ENCODE measurements at places on chromosomes 3 and 15.
A peak's percentile ranks its signal among the peaks of the same experiment; 100 is the strongest.

- ATAC-seq, result no peak
These were observed 49.0 kb upstream of the CCDC80 start for GRCh38 chr3:112689989-112690388.

DNA sequence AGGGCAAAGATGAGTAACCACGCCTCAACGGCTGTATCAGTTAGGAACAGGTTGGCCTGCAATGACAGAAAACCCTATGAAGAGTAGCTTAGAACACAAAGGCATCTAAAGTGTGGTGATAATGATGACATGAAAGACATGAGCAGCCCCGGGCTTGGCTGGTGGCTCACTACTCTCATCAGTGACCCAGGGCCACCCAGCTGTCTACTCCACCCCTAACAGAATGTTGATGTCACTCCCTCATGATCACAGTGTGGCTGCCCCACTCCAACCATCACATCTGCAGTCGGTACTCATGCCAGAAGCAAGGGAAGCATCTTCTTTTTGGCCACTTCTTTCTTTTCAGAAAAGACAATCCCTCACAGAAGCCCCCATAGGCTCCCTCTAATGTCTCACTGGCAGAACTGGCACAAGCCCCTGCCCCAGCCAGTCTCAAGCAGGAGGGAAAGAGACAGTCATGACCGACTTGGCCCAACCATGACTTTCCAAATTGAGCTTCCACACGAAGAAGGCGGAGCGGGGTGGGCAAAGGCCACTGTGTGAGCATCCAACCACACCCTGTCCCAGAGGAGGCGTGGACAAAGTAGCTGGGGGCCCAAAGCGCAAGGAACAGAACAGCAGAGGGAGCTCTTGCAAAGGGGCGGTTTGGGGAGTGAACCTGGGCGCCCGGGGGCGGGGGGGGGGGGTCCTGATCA lies 72.0 kb upstream of the IQSEC1 start:
- ATAC-seq, result no peak

DNA sequence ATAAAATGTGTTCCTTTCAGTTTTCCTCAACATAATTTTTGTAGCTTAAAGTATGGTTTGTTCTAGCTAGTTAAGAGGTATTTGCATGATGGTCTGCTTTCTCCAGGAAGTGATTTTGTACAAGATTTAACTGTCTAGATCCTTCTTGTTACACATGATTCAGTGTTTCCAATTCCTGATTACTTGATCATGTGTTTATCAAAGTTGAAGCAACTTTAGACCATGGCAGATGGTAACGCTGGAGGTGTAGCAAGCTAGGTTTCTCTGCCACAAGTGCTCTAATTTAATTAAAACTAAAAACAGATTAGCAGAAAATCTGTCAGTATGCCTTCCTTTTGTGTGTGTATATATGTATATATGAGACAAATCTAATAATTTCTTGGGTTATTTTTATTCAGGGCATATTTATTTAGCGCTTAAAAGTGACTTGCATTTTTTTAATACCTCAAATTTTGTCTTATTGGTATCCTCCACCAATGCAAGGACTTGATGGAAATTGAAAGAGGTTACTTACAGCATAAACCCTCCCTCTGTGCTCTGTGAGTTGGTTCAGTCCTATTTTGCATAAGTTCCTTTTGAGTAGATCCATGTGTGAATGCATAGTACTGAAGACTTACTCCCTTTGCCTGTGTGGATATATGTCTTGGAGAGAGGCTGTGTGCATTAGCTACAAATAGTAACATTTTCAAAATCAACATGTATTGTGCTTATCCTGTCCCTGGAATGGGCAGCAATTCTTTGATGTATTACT lies 157.3 kb upstream of the CGNL1 start:
- no peak for ATAC-seq

- no peak for ATAC-seq
These were observed 23.5 kb downstream of the CHP1 start for GRCh38 chr15:41254560-41254959.

GRCh38 chr3:135567223-135567622 lies 398.3 kb upstream of the PPP2R3A start:
- ATAC-seq, result no peak

DNA sequence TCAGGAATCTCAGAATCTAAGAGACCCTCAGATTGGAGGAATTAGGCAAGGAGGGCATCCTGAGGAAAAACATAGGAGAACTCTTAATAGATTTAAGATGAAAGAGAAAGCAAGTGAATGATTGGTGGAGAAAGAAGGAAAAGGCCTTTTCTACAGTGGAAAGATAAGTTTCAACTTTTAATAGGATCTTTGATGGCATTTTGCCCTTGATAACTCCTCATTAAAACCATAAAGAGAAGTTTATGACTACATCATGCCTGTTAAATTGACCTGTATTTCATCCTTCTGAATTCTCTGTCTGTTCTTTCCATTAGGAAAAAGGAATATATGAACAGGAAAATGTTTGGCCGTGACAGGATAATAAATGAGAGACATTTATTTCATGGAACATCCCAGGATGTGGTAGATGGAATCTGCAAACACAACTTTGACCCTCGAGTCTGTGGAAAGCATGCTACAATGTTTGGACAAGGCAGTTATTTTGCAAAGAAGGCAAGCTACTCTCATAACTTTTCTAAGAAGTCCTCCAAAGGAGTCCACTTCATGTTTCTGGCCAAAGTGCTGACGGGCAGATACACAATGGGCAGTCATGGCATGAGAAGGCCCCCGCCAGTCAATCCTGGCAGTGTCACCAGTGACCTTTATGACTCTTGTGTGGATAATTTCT lies 30.1 kb downstream of the TIPARP start:
- no peak for ATAC-seq

DNA sequence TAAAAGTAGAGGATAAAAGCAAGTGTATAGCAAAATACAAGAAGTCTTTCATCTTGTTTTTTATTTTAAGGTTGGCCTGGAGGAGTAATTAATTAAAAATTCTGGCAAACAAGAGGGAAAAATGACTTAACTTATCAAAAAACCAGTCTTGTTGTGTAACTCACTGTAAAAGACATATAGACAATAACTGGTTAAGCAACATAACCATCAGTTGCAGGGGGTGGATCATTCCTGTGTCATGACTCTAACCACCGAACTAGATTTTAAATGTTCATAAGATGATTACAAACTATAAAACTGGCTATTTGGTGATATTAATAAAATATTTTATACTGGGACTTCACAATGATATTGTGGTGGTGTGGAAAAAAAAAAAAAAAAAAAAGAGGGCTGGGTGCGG lies 130.6 kb downstream of the STAG1 start:
- no peak for ATAC-seq

- ATAC-seq, result no peak
These were observed 42.8 kb downstream of the NR2C2 start for GRCh38 chr3:14989943-14990779.

GRCh38 chr15:73244333-73244732 lies 124.4 kb downstream of the HCN4 start:
- ATAC-seq, result no peak

DNA sequence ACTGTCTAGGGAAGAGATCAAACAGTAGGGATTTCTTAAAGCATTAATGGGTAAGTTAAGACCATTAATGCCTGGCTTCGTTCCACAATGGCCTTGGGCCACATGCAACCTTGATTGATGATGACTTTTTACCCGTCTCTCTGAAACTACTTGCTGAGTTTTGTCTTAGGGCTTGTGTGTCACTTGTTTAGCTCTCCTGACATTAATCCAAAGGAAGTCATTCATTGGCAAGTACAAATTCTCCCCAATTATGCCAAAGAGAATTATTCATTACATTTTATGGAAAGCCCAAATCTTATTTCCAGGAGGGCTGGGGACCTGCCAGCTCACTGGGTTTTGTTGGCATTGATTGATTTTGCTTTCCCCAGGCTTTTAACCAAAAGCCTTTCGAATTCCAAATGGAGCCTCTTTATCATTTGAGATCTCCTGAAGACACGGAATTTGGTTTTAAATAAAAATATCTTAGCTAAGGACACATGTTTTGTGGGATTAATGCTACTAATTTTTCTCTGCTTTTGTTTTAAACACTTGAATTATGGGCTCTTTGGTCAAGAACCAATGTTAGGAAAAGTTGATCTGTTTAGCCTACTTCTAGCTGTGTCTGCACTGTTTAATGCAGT lies 40.7 kb downstream of the SERPINI1 start:
- ATAC-seq, result no peak

DNA sequence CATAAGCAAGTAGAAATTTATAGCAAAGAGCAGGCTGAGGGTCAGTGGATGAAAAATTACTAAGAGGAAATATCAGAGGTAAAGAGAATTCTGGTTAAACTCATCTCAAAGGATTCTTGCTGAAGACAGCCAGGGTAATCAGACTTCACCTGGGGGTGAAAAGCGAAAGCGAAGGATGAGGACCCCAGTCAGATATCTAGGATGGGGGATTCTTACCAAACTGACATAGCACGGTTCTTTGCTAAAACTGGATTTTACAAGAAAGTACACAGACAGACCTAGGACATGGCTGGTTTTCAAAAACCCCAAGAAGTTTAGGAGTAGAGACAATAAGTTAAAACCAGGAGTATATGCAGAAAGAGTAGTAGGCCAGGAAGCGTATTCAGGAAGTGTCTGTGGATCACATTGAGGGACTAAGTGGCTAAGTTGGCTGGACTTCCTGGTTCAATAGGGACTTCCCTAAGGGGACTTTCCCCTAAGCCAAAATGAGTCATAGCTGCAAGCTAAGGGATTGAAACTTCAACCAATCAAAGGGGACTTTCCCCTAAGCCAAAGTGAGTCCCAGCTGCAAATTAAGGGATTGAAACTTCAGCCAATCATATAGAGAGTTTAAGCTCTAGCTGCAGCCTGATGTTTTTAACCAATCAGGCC lies 2.4 kb upstream of the CFAP91 start:
- no peak for ATAC-seq

DNA sequence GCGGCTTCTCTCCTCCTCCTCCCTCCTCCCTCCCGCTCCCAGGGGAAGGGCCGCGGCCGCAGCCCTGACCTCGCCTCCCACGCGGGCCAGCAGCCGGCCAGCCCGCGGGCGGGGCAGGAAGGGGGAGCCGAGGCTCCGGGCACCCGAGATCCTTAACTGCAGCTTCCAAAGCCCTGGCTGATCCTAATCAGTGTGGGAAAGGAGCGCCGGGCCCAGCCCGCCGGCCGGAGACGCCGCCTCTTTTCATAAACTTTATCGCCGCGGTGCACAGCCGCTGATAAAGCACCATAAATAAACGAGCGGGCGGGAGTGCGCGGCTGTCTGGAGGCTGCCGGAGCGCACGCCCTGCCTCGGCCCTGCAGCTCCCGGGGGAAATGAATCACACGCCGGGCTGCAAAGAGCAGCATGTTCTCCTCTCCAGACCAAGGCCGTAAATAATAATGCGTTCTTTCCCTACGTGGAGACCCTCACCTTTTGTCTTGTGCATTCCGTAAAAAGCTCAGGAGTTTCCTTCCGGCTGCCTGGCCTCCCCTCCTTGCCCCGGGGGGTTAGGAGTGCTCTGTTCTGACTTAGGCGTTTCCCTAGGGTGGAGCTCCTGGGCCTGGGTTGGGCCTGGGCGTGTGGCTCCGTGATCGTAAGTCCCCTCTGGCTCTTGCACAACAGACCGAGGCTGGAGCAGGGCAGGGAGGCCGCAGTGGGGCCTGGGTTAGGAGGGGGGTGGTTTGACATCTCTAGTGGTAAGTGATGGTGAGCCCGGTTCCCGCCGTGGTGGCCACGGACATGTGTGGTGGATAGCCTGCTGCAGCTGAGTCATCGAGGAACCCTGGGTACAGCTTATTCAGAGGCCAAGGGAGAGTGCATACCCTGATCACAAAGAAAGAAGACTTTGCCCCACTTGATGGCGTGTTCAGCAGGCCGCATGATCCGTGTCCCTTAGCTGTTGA lies 132.6 kb upstream of the HES1 start:
- peak; percentile 91 for ATAC-seq

- no peak for ATAC-seq
These were observed 930 bp downstream of the FBXW12 start for GRCh38 chr3:48372862-48373435.

DNA sequence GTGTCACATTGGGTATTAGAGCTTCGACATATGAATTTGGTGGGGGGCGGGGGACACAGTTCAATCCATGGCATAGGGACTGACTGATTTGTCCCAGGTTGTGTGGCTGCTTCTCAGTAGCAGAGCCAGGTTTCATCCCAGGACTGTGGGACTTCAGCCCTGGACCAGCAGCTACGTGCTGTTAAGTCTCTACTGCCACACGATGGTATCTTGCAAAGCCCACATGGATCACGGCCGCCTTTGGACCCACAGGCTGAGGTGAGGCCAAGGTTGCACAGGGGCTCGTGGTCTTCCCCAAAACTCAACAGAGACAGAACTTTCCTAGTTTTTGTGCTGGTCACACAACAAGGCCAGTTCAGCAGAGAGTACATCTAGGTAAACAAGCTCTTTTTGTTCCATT lies 97.4 kb downstream of the LRRK1 start:
- ATAC-seq, result no peak

DNA sequence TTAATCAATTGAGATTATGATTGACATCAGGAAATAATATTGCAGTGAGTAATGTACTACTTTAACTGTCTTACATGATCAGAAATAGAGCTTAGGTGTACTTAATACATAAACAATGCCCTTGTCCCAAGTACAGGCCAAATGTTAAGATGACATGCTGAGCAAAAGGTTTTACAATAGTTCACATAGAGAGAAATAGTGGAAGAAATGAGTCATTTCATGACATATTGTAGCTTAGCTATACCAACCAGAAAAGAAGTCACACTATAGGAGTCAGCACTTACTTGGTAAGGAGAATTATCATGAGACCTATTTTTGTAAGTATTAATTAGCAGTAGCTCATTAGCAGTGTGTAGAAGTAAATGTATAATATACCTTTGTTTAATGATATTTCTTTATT lies 96.4 kb upstream of the NANOGP8 start:
- ATAC-seq, result no peak

GRCh38 chr3:108548304-108548703 lies 37.9 kb upstream of the MYH15 start:
- no peak for ATAC-seq

DNA sequence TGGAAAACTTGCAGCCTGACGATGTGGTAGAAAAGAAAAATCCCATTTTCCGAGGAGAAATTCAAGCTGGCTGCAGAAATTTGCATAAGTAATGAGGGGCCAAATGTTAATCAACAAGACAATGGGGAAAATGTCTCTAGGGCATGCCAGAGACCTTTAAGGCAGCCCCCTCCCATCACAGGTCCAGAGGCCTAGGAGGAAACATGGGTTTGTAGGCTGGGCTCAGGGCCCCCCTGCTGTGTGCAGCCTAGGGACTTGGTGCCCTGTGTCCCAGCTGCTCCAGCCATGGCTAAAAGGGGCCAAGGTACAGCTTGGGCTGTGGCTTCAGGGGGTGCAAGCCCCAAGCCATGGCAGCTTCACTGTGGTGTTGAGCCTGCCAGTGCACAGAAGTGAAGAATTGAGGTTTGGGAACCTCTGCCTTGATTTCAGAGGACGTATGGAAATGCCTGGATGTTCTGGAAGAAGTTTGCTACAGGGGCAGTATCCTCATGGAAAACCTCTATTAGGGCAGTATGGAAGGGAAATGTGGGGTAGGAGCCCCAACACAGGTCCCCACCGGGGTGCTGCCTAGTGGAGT lies 75.9 kb upstream of the CADPS start:
- ATAC-seq, result no peak

DNA sequence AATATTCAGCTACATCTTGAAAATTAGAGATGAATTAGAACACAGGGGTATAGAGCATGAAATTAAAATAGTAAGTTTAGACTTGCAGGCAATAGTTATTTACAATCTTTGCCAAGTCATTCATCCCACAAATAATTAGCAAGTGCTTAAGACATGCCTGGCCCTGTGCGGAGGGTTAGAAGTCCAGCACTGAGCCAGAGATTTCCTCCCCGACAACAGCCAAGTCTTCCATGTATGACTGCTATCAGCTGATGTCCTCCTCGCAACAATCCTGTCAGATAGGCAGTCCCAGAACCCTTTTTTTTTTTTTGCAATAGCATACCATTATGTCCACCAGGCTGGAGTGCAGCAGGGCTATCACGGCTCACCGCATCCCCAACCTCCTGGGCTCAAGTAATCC lies 14.6 kb downstream of the SIN3A start:
- ATAC-seq, result no peak

All from gastroesophageal sphincter (tissue), 4 donors.